ENCODE measurements at places on chromosomes 5 and 9. TPM values are rescaled to one million over a fixed set of nuclear protein-coding genes. Genes with fewer than 3 reads are reported as not detected.

Gene CORO2A
- 2.9 TPM for total RNA-seq

GRCh38 chr5:143206196-143207053 lies 197.1 kb downstream of the NR3C1 start:
- no peak for DNase-seq

- DNase-seq, result peak; percentile 94
These were observed 18.4 kb upstream of the ERCC6L2 start for GRCh38 chr9:95857124-95857523.

DNA sequence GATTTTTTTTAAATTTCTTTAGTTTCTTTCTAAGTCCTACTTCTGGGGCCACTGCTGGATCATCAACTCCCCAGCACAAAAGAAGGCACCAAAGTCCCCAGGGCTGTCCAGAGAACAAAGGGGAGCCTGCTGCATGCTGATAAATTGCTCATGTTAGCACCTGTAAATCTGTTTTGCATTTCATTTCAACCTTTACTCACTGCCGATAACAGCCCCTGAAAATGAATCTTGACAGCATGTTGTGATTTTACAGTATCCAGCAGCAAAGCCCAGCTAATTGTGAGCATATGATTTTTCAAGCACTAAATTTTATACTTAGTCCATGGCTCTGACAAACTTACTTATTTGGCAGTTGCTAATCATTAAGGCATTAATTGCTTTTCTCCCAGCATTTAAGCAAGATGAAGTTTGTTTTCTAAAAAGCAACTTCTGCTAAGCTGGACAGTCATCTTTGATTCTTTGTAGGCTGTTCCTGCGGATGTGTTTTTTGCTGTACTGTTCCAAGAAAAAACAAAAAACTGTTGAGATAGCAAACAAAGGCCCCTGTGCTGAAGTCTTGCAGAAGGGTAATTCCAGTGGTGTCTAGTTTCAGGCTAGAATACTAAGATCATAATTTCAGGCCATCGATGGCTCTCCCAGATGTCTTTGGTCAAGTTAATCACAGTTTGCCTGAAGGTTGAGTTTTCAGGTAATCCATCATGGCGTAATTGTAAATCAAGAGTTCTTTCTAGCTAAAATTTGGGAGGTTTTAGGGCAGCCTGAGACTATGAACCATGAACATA lies 73.1 kb upstream of the GAS1 start:
- peak; percentile 9 for DNase-seq
